ENCODE measurements at places on chromosomes 16 and 17.

DNA sequence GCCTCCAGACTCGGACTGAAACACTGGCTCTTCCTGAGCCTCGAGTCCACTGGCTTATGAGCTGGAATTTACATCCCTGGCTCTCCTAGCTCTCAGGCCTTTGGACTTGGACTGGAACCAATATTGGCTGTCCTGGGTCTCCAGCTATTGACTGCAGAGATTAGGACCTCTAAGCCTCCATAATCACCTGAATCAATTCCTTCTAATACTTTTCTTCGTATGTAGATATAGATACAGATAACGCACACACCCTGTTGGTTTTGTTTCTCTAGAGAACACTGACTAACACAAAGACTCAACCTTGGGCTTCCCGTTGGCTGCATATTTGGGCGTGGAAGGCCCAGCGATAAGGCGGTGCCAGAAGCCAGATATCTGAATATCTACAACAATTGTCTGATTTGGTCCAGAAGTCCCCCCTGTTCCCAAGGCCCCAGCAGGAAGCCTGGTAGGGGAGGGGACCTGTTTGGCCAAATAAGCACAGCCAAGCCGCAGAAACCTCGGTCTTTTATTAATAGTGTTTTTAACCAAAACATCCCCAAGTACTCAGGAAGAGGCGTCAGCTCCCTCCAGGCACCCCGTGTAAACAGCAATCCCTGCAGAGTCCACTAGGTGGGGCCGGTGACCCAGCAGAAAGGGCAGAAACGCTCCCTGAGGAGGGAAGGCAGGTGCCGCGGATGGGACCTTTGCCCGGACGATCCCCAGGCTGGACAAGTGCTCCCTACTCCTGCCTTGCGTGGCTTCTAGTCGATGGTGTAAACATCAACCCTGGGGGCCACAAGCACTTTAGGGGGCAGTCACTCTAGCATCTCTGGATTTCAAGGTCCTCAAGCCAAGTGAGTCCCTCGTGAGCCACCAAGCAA is 57.0 kb downstream of the ABR start:
- peak; percentile 23 for DNase-seq

GRCh38 chr16:27920391-27920891 is 143.1 kb downstream of the GSG1L start:
- DNase-seq: no peak

DNA sequence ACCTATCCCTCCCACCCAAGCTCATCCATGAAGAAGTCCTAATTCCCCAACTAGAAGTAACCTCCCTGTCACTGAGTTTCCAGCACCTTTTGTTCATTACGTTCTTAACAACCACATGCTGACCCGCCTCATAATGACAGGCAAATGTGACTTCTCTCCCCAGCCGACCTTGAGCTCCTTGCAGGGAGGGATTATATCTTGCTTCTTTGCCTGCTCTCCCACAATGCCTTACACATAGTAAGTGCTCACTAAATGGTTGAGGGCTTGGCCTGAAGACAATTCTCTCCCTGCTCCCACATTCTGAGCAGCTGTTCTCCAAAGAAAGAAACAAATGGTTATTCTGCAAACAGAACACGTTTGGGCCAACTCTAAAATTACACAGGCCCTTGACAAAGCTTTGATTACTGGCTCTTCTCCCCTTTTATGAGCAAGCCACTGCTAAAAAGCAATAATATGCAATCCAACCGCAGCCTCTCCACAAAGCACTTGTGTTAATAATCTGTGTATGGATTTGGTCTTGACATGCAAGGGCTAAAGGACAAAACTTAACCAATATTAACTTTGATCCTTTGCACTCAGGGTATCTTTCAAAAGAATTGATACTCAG is 23.2 kb downstream of the SLC39A11 start:
- DNase-seq: no peak

DNA sequence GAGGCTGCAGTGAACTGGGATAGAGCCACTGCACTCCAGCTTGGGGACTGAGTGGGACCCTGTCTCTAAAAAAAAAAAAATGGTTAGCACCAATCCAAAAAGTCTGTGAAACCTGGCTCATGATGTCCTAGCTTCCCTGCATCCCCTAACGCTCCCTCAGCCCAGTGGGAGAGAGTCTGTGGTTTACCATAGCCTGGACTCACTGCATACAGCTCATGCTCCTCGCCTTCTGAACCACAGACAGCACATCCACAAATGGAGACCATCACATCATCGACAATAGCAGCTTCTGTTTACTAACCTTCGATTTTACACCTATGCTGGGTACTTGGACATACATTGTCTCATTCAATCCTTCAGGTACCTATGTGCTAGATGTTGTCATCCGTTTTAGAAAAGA is 43.6 kb downstream of the NLRC5 start:
- no peak for DNase-seq

GRCh38 chr16:57042157-57043111 is 49.9 kb upstream of the CPNE2 start:
- no peak for DNase-seq

- DNase-seq: no peak
These were observed 24.5 kb upstream of the SUPT4H1 start for GRCh38 chr17:58376472-58377000.

DNA sequence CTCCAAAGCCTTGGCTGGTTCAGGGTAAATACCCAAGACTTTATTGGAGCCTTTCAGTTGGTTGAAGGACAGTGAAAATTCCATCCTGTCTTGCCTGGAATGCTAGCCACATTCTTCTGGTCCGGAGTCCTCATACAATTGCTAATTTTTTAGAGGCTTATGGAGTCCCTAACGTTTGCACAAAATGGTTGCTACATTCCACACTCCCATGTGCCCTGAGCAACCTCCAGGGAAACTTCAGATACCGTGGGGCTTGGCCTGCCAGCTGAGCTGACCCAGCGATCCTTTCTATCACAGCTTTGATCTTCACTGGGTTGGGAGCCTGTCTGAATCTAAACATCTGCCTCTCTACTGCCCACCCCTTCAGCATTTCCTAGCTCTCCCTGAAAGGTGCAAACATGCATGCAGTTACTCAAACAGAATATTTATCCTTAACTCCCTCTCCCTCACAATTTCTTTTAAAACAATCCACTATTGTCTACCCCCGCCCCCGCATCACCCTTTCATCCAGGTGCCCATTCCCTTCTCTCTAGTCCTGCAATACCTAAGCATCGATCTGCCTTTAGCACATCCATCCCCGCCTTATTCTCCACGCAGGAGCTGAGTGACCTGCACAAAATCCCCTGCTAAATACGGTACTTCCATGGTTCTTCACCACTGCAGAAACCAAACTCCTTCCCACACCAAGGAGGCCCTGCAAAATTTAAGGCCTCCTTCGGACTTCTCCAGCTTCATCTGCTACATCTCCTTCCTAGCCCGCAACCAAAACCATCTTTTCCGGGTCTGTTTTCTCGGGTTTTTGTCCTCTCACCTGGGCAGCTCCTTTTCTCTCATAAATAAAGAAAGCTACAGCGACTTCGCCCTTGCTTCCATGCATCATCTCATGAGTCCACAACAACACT is 810 bp upstream of the GAN start:
- no peak for DNase-seq

DNA sequence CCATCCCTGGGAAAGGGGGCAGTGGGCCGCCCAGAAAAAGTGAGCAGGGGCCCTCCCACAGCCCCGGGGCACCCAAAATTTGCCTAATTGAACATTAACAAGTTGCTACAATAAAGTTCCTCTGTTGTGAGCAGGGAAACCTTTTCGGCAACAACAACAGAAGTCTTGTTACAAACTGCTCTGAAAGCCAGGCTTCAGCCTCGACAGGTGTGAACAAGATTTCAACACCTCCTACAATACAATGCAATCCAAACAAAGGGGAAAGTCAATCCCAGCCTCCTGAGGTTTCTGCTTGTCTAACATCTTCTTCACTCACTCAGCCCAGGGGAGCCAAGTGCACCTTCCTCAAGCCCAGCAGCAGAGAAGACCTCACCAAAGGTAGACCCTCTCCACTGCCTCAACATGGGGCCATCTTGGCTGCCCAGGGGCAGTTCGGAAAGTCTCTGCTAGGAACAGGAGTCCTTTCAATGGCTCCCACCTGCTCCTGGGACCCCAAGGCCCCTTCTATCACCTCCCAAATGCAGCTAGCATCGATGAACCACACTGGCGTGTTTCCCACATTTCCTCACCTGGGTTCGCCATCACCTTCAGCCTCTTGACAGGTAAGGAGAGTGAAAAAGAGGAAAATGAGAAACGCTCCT is 19.1 kb downstream of the ZFHX3 start:
- no peak for DNase-seq

- no peak for DNase-seq
These were observed 235.8 kb downstream of the HAPSTR1 start for GRCh38 chr16:9327253-9327652.

- DNase-seq: no peak
These were observed 16.3 kb downstream of the ALOX15 start for GRCh38 chr17:4625181-4625617.

DNA sequence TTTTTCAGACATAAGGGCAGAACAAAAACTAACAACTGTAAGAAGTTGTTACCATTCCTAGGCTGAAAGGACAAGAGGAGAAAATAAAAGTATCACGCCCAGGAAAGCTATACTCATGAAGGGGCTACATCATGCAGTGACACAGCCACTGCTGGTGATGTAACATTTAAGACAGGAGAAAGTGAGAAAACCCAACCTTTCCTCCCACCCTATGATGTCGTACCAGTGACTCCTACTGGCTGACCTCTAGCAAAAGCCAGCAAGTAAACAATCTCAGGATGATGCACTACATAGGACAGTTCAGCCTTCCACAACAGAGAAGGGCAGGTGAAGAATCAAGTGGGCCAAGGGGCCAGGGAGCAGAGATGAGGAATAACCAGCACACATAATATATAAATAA is 14.0 kb upstream of the OR1E2 start:
- no peak for DNase-seq

- DNase-seq: no peak
These were observed 21.0 kb upstream of the FZD2 start for GRCh38 chr17:44536090-44536953.

GRCh38 chr17:1107777-1108477 is 71.9 kb downstream of the ABR start:
- DNase-seq: no peak

DNA sequence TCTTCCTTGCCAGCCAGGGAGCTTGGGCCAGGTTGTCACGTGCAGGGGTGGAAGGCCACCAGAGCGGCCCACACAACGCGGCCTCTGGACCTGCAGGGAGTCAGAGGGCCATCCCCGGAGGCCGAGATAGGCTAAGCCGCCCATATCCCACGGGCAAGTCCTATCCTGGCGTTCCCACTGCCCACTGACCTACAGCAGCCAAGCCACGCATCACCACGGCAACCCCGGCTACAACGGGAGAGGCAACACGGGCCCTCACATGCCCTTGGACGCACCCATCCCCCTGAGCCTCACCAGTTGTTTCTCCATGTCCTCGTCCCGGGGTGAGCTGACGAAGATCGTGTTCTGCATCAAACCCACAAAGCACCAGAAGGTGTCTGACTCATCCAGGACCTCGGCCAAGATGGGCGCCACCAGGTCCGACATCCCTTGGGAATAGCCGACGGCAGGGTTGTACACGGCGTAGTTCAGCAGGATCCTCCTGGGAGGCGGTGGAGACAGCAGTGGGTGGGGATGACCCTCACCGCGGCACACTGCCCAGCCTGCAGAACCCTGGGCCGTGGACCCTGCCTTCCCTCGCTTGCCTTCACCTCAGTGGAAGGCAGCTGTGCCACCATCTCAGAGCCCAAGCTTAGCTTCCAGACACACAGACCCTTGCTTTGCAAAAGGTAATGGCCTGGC is 88.2 kb downstream of the TBC1D16 start:
- DNase-seq: no peak

DNA sequence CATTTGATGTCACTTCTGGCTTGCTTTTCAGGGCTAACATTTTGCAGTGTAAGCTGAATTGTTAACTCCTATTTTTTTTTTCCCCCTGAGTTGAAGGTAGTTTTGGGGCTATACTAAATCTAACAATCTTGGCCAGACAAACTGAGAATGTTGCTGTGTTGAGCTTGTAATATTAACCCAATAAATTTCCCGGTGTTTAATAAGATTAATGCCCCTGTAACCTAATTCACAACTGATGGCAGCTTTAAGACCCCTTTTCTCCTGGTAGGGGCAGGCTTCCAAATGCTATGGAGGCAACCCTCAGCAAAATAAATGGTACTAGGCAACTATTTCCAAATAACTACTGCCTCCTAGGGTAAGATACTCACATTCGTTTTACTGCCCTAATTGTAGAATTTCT is 549.6 kb upstream of the KIF2B start:
- no peak for DNase-seq

GRCh38 chr17:57954397-57955182 is 622 bp downstream of the CUEDC1 start:
- peak; percentile 50 for DNase-seq

- DNase-seq: no peak
These were observed 59.8 kb downstream of the PIPOX start for GRCh38 chr17:29102741-29103181.

- DNase-seq: no peak
These were observed 80.9 kb upstream of the C17orf78 start for GRCh38 chr17:37294888-37295287.

DNA sequence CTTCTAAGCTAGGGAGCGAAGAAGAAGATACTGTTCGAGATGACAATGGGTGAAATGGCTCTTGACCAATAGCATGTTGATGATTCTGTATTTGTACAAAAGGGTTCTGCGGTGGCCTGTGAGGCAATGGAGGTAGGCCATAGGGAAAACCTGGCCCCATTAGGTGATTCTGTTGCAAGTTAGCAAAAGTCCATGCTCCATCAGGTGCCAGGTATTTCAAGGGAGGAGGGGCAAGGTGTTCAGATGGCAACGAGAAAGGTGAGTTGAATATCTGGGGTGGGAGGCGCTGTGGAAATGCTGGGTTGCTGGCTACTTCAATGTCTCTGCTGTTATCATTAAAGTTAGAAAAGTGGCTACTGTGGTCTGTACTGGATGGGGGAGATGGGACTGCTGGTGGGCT is 62.8 kb downstream of the CACNG1 start:
- DNase-seq: no peak

- no peak for DNase-seq
These were observed 39.0 kb downstream of the NEUROD2 start for GRCh38 chr17:39568702-39569101.

GRCh38 chr17:32007463-32008298 is 498 bp downstream of the LRRC37B start:
- DNase-seq: peak; percentile 49

GRCh38 chr16:56288019-56288418 is 96.7 kb downstream of the GNAO1 start:
- no peak for DNase-seq

GRCh38 chr17:50107790-50108414 is 12.8 kb downstream of the PDK2 start:
- DNase-seq: no peak

DNA sequence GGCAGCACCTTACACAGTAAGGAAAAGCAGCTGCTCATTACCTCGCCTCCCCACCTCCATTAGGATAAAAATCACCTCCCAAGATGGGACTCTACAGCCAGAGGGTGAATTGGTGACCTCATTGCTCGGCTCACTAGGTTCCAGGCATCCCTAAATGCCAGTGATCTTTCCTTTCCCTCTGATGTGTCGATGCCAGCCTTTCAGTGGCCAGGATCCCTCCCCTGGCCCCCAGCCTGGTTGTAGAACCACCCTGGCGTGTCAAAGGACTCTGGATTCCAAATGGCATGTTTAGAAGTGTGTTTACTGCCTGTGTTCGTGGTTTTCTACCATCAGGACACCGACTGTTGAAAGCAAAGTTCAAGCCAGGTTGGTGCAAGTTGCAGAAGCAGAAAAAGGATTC is 72.1 kb upstream of the LYRM9 start:
- no peak for DNase-seq
